H9 (cell line): ENCODE measurements at places on chromosomes 12 and 14.

- DNase-seq: no peak
These were observed 54.8 kb downstream of the NFKBIA start for GRCh38 chr14:35349496-35350365.

GRCh38 chr14:100644383-100644782, 57.2 kb upstream of the BEGAIN start:
- DNase-seq: no peak

DNA sequence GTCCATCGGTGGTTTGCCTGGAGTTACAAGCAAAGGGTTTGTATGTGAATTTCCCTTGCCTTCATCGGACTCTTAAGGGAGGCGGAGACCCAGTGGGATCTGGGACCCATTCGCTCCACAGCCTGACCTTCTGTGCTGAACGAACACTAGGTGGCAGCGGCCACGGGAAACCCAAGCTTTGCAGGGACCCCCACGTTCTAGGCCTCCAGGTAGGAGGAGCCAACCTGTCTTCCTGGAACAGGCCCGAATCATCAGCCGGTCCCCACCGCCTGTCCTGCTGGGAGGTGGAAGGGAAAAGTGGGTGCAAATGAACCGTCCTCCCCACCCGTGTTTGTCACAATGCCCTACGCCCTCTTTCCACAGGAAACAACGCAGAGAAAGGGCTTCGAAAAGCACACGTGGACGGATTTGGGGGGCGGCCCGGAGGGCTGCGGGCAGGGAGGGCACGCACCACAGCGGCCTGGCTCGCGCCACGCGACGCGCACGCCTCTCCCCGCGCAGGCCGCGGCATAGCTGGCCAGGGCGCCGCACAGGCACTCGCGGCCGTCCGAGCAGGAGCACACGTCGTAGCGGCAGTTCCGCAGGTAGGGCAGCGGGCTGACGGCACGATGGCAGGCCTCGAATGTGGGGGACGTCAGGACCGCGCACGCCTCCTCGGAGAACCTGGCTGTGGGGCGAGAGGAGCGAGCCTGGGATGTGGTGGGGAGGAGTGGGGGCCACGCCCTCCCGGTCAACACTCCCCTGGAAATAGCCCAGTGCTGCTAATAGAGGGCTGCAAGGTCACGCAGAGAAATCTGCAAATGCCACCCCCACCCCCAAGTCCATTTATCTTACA, 67.8 kb downstream of the VWF start:
- DNase-seq: peak; percentile 89

- DNase-seq: no peak
These were observed 23.1 kb downstream of the KCNK10 start for GRCh38 chr14:88299865-88300530.

DNA sequence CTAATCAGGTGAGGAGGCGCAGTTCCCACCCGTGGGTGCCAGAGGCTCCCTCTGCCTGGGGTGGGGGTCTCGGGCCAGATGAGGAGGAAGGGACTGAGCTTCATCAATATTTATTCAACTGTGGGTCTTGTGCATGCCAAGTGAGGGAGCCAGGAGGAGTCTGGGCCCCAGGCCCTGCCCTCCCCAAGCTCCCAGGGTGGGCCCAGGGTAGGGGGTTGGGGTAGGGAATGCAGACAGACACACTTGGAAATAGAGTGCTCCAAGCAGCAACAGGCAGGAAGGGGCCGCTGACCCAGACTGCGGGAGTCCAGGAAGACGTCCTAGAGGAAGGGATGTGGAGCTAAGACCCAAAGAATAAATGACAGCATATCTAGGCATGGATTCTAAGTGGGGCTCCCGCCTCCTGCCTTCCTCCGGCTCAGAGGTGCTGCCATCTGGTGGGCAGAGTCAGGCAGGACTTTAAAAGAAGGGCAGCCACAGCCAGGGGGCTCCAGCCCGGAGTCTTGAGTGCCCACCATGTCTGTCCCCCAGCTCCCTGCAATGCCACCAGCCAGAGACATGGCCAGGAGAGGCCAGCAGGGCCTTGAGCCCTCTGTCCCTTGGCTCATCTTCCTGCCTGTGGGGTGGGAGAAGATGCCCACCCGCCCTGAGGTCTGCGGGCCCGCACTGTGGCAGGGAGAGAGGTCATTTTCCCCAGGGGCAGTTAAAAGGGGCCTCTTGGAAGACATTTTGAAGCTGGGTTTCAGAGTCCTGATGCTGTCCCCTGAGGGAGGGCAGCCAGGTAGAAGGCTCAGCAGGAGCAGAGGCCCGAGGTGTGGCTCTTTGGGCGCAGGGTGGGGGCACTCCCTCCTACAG, 70.1 kb downstream of the PHETA1 start:
- peak; percentile 88 for DNase-seq

- DNase-seq: no peak
These were observed 32.7 kb downstream of the DAD1 start for GRCh38 chr14:22556021-22556989.

GRCh38 chr14:104977681-104978653, at the start of gene AHNAK2:
Gene AHNAK2 (minus strand): TSS chr14:104978374. CDS start chr14:104978237, 137 bp downstream.
- DNase-seq: peak; percentile 92

DNA sequence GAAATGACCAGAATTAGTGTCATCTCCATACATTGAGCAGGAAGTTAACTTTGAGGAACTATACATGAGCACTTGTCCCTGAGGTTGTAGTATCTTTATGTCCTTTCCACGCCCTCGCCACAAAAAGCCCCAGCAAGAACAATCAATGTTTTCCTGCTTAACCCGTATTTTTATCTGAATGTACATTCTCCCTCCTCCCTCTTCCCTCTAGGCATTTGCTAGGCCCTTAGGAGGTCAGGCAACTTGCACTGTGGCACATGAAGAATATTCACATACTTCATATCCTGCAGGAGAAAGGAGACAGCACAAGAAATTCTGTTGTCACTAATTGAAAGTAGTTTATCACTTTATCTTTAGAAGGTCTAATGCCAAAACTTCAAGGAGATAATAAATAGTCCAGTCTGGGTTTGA, 18.1 kb upstream of the DUSP6 start:
- DNase-seq: no peak

GRCh38 chr14:95068521-95068920, 88.8 kb downstream of the DICER1 start:
- DNase-seq: no peak

- no peak for DNase-seq
These were observed 35.7 kb downstream of the HIGD1C start for GRCh38 chr12:50988051-50988450.

DNA sequence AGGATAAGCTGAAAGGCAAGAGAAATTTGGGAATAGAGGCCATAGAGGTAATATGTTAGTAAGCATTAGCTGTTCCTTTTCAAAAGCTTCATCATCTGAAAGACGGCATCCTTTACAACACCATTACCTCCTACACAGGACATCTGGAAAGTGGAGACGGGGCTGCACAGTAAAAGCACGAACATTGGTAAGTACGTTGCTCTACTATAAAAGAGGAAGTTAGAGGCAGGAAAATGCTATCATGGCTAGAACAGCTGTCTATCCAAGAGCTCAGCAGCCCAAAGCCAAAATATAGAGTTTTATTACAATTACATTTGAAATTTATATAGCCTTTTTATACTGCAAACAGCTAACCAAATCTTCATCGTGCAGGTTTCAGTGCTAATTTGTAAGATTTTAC, 172.3 kb upstream of the GRIP1 start:
- DNase-seq: no peak

- DNase-seq: no peak
These were observed 238.8 kb downstream of the DACT1 start for GRCh38 chr14:58876608-58877007.

GRCh38 chr12:29201296-29201695, 52.2 kb downstream of the FAR2 start:
- DNase-seq: no peak

DNA sequence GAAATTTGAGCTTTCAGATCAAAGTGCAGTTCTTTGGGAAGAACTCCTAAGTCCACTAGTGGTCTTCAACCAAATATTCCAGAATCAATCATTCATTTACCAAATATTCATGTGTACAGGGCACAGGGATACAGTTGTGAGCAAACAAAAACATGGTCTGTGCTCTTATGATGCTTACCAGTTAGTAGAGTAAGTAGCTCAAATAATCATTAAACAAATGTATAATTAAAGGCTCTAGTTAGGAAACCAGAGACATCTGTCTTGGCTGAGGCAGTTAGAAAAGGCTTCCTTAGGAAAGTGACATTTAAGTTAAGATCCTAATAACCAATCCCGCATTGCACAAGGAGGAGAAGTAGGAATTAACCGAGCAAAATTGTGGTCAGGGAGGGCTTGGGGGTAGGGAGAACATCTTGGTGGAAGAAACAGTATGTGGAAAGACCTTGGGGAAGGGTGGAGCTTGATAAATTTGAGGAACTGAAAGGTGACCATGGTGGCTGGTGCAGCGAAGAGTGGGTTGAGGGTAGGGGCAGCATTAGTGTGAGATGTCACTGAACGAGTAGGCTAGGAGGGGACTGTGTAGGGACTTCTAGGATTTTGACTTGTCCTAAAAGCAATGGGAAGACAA, 40.0 kb downstream of the PEBP1 start:
- no peak for DNase-seq

DNA sequence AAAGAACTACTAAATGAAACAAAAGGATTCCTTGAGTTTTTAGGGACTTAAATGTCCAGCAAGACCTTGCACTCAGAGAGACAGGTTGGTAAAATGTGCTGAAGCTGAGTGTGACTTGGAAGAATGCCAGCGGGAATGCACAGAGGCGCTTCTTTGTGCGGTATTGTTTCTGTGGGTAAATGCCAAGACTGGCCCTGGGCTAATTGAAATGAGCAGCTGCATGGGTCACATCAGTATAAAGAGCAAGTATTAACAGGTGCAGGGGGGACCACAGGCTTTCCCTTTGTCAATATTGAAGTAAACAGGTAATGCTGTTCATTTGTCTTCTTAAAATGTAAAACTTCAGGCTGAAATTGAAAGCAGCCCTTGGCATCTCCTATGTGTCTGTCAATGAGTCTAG, 74.3 kb downstream of the LMO3 start:
- DNase-seq: no peak

DNA sequence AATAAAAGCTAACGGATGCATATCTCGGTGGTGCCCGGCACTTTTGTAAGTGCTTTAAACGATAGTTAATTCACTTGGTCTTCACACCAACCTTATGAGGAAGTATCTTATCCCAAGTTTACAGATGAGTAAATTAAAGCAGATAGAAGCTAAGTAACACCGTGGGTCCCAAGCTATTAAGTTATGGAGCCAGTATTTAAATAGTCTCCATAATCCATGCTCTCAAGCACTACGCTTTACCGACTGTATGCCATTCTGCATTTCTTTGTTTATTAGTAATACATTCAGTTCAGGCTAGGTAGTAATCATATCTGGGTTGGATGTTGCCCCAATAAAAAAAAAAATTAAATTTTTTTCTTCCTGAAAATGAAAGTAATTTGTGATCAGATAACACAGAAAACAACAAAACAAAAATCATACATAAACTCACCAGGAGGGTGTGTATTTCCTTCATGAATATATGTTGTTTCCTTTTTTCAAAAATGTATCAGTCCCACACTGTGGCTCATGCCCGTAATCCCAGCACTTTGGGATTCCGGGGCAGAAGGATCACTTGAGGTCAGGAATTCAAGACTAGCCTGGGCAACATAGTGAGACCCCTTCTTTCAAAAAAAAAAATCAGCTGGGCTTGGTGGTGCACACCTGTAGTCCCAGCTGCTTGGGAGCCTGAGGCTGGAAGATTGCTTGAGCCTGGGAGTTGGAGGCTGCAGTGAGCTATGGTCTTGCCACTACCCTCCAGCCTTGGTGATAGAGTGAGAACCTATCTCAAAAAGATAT, 1.4 kb upstream of the M6PR start:
- DNase-seq: no peak

DNA sequence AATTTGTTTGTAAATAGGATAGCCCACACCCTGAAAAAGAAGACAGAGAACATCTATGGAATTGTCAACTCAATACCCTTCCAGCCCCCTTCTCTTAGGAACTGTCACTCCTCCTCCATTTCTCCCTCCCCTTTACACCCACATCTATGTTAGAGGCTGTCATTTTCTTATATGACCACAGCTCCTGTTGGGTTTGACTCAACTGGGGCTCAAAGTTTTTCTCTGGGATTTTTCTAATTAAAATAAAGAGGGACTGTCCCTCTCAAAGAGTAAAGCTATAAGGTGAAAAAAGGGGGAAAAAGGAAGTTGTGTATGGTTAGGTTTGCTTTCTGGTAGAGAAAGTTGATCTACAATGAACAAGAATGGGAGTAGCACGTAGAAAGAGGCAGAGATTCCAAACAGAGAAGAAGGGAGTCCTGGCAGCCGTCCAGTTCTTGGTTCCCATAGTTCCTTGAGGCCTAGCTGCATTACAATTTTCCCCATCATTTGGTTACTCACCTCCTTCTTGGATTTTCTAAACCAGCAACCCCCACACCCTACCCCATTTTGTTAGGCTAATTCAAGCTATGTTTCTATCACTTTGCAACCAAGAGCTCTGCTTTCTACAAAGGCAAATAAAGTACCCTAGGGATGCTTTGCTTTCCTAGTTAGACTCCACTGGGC, 44.3 kb upstream of the STK38L start:
- DNase-seq: no peak

- peak; percentile 58 for DNase-seq
These were observed 52.6 kb downstream of the ZNF664 start for GRCh38 chr12:124025661-124026060.

GRCh38 chr12:128911861-128912260, 58.6 kb downstream of the GLT1D1 start:
- DNase-seq: no peak

GRCh38 chr14:71225113-71225512, 317.9 kb downstream of the PCNX1 start:
- no peak for DNase-seq

- no peak for DNase-seq
These were observed 16.7 kb downstream of the STK38L start for GRCh38 chr12:27260746-27261145.

DNA sequence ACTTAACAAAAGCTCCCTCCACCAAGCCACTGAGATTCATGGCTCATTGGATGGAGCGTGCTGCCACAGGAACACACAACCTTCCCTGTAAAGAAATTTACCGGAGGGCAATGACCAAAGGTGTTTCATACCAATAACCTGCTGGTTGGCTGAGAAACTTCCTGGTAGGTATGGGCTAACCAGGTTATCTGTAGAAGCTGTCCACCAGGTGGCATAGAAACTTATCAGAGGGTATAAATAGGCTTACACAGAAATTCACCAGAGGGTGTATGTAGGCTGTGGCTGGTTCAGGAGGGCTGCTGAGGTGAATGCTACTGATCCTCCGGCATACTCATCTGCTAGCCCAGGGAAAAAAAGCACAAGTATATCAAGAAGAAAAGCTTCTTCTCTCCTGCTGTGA, 27.1 kb upstream of the MTERF2 start:
- peak; percentile 38 for DNase-seq

DNA sequence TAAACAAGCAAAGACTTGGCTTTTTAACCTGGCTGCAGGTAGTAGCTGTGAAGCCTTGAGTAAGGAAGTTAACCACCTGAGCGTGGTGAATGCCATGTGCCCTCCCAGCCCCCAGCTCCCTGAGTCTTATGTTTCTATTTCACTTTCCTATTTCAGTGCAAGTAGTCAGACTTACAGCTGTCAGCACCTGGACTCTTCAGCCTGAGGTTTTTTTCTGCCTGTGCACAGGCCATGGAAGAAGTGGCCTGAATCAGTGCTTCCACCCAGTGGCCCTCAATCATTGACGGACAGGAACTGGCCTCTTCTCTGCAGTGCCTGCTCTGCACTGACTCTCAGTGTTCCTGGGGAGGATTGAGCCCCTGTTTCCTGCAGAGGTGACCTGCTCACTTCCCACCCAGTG, 796.4 kb downstream of the MED13L start:
- no peak for DNase-seq
